ENCODE measurements at places on chromosomes 11 and 22. TPM values are rescaled to one million over a fixed set of nuclear protein-coding genes. Genes with fewer than 3 reads are reported as not detected.

DNA sequence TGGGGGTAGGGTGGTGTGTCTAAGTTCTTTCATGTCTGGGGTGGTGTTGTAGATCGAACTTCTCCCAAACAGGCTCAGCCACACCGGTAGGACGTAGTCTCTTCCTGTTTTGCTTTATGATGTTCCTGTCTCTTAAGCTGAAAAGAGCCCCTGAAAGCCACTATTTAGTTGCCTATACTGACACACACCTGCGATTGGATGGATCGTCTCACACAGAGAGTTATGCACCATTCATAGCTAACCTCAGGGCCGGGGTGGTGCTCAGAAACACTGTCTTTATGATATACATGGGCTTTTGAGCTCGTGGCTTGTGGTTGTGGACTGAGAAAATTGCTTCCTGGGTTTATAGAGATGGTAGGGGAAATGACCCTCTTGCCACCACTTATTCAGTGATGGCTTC, 137.6 kb downstream of the TEAD1 start:
- DNase-seq = no peak

The LRRC74B gene
- not detected for total RNA-seq

The IPO7 gene
- 106 TPM for total RNA-seq

GRCh38 chr11:68480193-68480592, 19.6 kb downstream of the PPP6R3 start:
- DNase-seq = no peak

DNA sequence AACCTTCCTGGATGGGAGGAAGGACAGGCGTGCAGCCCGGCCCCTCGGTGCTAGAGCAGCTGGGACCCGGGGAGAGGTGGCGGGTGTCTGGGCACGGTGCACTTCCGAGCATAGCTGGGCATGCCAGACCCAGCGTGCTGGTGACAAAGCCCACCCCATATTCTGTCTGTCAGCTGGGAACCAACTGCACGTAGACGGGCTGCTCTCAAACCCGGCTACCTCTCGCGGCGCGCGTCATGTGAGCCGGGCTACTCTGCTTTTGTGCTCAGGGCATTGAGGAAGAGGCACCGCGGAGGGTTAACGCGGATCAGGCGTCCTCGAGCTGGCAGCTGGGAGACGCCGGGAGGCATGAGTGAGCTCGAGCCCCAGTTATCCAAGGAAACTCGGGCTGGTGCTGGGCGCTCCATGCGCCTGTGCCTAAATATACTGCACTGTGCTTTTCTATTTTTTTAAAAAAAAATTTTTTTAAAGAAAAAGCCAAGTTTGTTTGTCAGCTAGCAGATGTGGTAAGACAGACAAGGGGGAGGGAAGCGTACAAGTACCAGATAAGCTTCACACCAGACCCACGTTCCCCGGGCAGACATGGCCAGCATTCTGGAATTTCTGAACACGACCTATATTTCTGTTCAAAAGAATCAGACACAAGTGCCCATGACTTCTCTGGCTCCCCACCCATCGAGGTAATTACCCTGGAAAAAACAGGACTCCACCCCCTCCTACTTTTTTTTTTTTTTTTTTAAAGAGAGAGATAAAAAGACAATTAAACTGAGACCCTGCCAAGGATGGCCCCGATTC, 425.6 kb downstream of the SHANK2 start:
- peak; percentile 13 for DNase-seq

GRCh38 chr11:123166071-123166559, 28.9 kb downstream of the CLMP start:
- DNase-seq = peak; percentile 69

The KDM4D gene
- 1.8 TPM for total RNA-seq

DNA sequence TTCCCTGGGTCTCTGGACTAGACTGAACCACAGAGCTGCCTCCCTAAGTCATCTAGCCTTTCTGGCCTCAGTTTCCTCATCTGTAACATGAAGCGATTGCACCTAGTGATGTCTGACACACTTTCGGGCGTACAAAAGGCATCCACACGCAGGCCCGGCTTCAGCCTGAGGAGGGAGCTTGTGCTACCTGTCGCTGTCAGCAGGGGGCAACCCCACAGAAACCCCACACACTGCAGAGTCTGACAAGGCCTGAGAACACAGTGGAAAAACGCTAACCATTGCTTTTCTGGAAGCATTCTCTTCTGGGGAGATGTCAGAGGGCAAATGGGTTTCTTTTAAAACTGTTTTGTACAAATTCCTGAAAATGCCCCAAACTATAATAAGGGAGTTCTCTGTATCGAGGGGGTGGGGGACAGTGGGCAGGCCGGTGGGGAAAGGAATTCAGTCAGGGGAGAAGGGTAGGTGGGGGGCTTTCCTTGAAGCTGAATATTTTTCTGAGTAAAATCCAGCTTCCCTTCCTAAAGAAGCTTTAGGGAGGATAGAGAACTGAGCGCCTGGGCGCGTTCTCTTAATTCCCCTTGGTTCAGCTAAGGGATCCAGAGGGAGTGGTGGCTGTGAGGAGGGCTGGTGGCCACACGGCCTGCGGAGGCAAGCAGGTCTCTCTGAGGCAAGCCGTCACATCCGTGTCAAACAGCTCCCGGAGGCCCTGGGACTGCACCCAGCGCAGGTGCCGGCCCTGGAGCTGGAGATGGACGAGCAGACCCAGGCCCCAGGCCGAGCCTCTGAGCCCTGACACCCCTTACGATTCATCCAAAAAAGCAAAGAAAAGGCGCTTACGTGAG, 533 bp downstream of the ELF5 start:
- DNase-seq = peak; percentile 79

DNA sequence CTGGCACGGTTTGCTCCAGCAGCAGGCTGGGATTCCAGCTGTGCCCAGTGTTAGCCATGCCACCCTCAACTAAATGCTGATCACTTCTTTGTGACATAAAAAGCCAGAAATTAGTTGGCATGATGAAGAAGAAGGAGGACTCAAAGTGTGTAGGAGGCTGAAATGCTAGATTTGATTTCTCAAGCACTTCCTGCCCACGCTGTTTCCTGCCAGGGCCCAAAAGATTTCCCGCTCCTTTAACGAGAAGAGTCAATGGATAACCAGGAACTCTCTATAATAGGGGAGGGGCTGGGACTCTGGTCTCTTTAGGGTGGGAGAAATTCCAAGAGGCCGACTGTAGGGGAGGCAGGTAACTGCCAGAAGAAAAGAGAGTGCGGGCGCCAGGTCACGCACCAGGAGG, 26.4 kb downstream of the APOL3 start:
- no peak for DNase-seq

DNA sequence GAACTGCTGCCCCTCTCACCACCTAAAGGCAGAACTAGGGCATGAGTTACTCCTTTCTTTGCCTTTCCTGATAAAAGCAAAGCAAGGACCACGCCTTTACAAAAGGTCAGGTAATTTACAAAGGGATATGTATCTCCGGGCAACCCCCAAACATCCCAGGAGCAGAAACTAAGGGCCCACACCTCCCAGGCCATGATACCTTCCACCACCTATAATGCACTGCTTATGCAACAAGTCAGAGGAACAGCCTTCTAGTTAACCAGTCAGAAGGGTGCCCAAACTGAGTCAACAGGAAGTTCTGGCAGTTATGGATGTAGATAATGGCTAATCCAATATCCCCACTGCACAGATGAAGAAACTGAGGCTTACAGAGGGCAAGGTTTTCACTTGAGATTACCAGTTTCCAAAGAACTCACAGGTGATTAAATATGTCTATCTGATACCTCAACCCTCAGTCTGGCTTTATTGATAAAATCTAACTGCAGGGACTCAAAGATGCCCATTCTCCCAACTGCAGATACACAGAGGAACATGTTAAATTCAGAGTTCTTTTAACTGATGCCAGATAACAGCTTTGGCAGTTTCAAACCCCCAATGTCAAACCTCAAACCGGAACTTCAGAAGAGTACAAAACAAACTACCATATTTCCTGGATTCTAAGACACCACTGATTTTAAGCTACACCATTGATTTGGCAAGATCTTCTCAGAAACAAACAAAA, 16.8 kb upstream of the CASTOR1 start:
- DNase-seq = no peak

The KLHL22 gene
- 19.4 TPM for total RNA-seq

- DNase-seq = no peak
Measured at GRCh38 chr11:119787074-119787461, 58.1 kb upstream of the NECTIN1 start.

The GPR83 gene
- 0.31 TPM for total RNA-seq

DNA sequence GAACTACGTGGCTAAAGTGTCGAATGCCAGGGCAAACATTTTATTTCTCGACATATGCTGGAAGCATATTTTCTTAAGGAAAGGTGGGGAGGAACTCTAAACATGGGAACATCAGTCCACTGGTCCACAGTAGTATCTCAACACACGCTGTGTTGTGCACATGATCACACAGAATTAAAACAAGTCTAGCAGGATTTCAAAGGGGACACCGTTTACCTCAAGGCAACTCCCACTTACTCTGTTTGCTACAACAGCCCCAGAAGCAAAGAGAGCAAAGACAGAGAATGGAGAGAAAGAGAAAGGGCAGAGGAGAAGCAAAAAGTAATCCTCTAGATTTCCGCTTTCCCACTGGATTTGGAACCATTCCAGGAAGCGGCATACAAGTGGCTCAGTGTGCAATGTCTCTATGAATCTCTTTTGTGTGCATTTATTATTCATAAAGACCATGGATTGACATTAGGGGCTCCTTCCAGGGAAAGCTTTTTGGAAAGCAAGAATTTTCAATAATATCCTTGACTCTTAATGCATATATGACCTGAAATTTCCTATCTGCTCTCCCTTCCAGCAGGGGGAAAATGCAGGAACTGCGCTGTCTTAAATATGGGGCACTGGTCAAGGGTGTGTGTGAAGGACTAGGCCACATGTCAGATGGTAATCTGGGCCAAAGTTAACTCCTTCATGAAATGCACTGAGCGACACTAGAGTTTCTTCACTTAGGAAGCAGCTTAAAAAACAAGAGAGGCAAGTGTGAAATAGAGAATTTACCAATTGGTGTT, 34.8 kb upstream of the CCDC34 start:
- no peak for DNase-seq

The CXCR5 gene
- total RNA-seq = not detected

The FOSL1 gene
- 1.3 TPM for total RNA-seq

GRCh38 chr22:43364169-43364435, 20.9 kb upstream of the SCUBE1 start:
- DNase-seq = no peak

DNA sequence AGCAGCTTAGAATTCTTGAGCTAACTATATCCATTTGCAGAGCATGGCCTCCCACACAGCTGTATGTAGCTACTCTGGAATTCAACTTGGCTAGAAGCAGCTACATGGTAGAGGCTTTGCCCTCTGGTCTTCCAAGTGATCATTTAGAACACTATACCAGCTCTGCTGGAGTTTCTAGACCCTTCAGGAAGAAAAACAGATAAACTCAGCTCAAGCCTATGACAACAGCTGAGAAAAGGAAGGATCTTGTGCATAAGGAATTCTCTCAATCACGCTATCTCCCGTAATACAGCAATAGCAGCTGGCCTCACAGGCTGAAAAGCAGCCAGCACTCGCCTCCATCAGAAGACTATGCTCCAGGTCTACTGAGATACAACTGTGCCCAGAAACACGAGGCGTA, 50.6 kb upstream of the APOA1 start:
- DNase-seq = no peak

The MGAT3 gene
- 0.87 TPM for total RNA-seq

- DNase-seq = no peak
Measured at GRCh38 chr11:45026835-45027234, 76.2 kb upstream of the TP53I11 start.

DNA sequence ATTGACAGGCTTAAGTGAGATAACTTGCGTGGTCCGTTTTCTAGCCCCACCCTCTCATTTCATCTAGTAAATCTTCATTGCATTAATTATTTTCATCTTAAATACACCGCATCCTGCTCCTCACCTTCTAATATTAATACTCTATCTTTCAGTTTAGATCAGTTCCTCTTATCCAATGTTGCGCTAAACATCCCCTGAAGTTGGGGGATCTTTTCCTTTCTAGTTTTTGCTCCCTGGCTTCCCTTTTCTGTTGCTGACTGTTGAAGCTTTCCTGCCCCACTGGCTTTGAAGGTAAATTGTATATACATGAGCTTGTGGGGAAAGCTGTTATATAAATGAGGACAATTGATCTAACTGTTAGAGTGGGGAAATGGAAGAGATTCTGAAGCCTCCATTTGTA, 7.2 kb downstream of the CAT start:
- no peak for DNase-seq

DNA sequence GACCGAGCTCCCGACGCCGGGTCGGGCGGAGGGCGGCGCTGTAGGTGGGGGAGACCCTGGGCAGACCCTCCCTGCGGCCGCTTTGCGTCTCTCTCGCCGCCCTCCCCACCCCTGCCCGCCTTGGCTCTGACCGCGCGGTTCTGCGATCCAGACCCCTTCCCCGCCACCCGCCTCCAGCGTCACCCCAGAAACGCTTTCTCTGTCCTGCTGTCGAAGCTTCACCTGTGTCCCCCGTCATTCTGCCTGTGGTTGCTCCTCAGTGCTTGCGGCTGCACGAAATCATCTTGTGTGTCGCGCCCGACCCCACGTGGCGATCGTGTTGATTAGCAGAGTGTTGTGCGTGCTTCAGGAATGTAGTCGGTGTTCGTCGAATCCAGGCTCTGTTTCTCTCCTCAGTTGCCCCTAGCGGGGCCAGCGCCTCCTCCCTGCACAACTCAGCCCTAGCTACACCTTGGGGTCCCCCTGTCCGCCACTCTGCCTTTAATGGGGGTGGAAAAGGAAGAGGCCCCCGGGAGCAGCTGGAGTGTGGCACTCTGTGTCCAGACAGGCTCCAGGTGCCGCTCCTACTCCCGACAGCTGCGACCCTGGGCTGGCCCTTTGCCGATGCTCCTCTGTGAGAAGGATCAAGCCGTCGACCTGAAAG, 851 bp downstream of the PTDSS2 start:
- DNase-seq = peak; percentile 63

The C11orf97 gene
- not detected for total RNA-seq

The SCO2 gene
- total RNA-seq = 1.1 TPM

GRCh38 chr11:76270389-76270788, 64.1 kb upstream of the WNT11 start:
- DNase-seq = no peak
